Panc1 (cell line): ENCODE measurements at places on chromosomes 4 and X.

DNA sequence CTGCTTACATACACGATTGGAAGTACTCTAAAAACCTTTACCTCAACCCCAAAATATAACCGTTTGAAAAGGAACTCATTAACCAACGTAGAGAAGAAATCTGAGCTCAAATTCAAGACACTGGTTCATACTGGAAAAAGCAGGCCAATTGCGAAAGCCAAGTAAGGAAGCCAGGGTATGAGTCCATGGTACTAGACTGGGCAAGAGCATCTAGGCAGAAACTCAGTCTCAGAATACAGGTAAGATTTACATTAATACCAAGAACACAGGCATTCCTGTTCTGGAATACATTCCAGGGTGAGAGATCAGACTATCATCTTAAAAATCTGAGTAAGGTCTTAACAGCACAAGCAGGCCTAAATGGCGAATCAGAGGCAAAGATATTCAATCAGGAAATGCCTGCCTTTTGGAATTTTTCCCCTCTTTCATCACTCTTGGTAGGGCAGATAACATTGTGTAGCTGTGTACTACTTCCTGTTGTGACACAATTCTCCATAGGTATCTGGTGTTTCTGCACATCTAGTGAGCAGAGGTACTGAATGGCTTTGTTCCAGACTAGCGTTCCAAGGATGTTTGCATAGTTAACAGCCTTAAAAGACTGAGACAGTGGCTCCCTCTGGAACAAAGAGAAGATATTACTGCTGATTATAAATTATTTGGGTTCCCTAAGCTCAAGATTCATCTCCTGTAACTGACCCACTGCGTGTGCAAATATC lies 311.3 kb downstream of the PCDH19 start:
- DNase-seq = no peak

DNA sequence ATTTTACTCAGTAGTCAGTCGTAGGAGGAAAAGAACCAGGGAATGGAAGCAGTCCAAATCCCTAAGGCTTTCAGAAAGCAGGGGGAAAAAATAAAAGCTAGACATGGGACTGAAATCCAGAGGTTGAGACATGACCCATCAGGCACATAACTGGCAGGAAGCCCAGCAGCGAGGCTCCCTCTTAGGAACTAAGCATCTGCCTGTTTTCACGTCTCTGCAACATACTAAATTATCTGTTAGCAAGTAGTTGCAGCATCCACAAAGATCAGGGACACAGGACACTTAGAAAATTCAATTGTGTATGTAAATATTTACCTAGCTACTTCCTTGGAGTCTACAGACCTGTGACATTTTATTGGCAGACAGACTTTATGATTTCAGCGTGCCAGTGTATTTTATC lies 118.0 kb upstream of the EDNRA start:
- DNase-seq = no peak

- no peak for DNase-seq
These were observed 24.2 kb downstream of the HAUS3 start for GRCh38 chr4:2217726-2218125.

DNA sequence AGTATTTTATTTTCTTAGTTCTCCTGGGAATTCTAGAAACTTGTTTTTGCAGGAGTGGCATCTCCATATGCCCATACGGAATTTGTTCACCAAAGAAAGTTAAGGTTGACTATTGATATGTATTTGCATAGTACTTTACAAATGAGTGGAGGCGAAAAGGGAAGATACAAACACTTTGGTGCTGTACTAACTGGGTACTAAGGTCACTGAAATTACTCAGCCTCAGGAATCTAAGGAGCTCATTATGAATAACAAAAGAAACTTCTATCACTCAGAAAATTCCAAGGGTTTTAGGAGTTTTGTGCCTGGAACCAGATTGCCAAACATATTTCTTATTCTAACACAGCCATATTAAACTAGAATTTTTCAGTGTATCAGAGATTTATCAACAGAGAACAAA lies 27.4 kb upstream of the TMPRSS11B start:
- no peak for DNase-seq

- DNase-seq = no peak
These were observed 119.8 kb downstream of the ZNF330 start for GRCh38 chr4:141340458-141340857.

- no peak for DNase-seq
These were observed 6.0 kb downstream of the RASL11B start for GRCh38 chr4:52868133-52868532.

GRCh38 chrX:52359614-52360232 lies 9.1 kb upstream of the XAGE2 start:
- DNase-seq = no peak

- DNase-seq = no peak
These were observed 725 bp downstream of the SMC1A start for GRCh38 chrX:53421772-53422085.

- no peak for DNase-seq
These were observed 24.5 kb downstream of the RUFY3 start for GRCh38 chr4:70746179-70746839.

GRCh38 chr4:88584471-88584900 lies 7.8 kb upstream of the HERC3 start:
- no peak for DNase-seq
